Sigmoid colon (tissue), 7 donors: ENCODE measurements at places on chromosomes 2 and 18. TPM values are rescaled to one million over a fixed set of nuclear protein-coding genes. Genes with fewer than 3 reads are reported as not detected.

DNA sequence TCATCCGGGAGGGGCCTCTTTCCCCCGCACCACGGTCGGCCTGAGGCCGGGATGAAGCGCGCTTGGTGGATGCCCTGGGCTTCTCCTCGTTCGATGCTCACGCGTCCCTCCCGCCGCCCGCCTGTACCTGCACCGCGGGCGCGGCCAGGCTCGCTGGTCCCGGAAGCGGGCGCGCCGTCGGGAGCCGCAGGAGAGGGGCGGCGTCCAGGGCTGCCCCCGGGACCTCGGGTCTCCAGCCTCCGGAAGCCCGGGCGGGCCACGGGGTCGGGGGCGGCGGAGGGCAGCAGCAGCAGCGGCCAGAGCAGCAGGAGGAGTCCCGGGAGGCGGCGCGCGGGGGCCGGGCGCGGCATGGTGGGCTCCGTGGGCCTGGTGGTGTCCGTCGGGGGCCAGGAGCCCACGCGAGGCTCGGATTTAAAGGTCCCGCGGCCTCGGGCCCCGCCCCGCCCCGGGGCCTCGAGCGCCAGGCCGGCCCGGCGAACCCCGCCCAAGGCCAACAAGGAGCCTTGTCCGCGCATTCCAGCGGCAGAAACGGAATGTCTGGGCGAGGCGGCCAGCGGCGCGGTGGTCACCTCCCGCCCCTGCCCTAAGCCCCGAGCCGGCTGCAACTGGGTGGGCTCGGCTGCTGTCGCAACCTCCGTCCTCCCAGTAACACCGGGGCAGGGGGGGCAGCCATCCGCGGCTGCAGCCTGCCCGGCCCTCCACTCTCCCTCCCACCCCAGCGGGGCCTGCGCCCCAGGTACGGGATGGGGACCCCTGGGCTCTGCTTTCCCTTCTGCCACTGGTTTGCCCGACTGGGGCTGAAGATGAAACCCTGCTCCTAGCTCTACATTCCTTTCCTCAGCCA lies at the start of gene MATN3:
Gene MATN3 (minus strand): TSS at position 387 of the 844 bp plus-strand sequence. CDS start 37 bp downstream, at position 350.
- H3K27ac ChIP-seq, result peak within 1 kb of the TSS; percentile 62
- H3K4me1 ChIP-seq, result peaks cover 17% of the 10 kb centered on the region
- H3K4me3 ChIP-seq, result peak within 1 kb of the TSS; percentile 45
- H3K36me3 ChIP-seq, result no peaks in the 10 kb centered on the region
- no peaks in the 10 kb centered on the region for H3K27me3 ChIP-seq
- peak; percentile 70 for DNase-seq

DNA sequence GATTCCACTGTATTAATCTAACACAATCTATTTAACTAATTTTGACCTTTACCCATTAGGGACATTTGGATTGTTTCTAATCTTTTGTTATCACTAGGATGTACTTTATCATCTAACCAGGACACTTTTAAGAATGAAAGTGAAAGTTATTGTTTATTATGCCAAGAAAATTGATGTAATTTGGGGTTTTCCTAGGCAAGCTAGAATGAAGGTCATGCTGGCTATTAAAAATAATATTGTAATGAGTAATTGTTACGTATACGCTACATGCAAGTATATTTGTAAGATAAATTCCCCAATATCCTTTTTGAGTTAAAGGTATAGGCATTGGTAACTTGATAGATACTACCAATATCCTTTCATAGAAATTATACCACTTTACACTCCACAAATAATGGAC lies 74.6 kb downstream of the COL5A2 start:
- no peaks in the 10 kb centered on the region for H3K27me3 ChIP-seq
- peaks cover 29% of the 10 kb centered on the region for H3K36me3 ChIP-seq
- DNase-seq, result no peak
- no peaks in the 10 kb centered on the region for H3K4me1 ChIP-seq
- H3K4me3 ChIP-seq, result no peak overlapping the region
- H3K27ac ChIP-seq, result peak overlapping the region; percentile 52

The LRRTM1 gene
- total RNA-seq, result 1.5 TPM

GRCh38 chr2:212931271-212931670 lies 220.1 kb downstream of the IKZF2 start:
- no peak overlapping the region for H3K4me3 ChIP-seq
- no peak overlapping the region for H3K27ac ChIP-seq
- no peak for DNase-seq
- H3K36me3 ChIP-seq, result no peaks in the 10 kb centered on the region

The RAB31 gene
- 66.8 TPM for total RNA-seq

DNA sequence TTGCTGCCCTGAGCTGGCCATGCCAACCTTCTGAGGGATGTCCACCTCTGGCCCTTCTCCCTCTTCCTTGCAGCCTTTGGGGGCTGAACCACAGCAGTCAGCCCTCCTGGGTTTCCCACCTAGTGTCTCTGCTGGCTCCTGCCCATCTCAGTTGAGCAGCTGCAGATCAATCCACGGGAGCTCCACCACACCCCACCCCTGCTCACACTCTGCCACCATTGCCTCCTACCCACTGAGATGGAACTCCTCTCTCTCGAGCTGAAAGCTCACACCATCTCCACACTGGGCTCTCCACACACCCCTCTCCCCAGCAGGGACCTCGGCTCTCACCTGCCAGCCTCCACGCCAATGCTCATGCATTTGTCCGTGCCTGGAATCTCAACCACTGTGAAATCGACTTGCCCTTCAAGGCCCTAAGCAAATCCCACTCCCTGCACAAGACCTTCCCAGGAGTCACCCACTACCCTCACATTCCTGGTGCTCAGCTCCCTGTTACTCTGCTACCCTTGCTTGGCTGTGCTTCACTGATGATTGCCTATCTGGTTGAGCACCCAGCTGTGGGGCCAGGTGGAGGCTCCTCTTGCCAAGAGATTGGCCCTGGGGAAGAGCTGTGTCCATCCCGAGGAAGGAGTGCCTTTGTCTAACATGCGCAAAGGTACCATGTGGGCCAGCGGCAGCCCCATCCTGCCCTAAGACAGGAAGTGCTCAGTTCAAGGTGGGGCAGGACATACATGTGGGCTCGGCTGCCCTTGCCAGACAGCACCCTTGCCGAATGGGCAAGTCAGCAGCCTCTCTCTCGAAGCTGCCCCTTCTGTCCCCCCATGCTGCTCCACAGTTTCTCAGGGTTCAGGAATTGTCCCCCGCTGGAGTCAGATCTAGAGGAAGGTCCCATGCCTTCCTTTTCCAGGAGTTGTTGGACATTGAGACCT lies 208.7 kb downstream of the CYP26B1 start:
- no peak for DNase-seq
- no peaks in the 10 kb centered on the region for H3K27me3 ChIP-seq
- no peak overlapping the region for H3K4me3 ChIP-seq
- H3K27ac ChIP-seq, result no peak overlapping the region
- H3K36me3 ChIP-seq, result no peaks in the 10 kb centered on the region

The PLA2R1 gene
- 3.9 TPM for total RNA-seq

DNA sequence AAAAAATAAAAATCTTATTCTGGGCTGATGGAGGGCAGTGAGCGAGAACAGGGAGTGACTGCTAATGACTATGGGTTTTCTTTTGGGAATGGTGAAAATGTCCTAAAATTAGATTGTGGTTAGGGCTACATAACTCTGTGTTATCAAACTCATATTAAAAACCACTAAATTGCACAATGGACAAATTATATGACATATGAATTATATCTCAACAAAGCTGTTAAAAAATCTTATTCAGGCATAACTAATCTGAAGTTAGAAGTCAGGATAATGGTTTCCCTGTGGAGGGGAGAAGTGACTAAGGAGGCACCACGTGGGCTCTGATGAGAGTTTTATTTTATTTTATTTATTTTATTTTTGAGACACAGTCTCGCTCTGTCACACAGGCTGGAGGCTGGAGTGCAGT lies 32.1 kb upstream of the DPP4 start:
- H3K27ac ChIP-seq, result no peak overlapping the region
- no peak for DNase-seq
- H3K4me1 ChIP-seq, result no peaks in the 10 kb centered on the region
- H3K27me3 ChIP-seq, result no peaks in the 10 kb centered on the region

GRCh38 chr2:137677466-137677865 lies 286.8 kb upstream of the HNMT start:
- H3K36me3 ChIP-seq, result no peaks in the 10 kb centered on the region
- H3K4me1 ChIP-seq, result no peaks in the 10 kb centered on the region
- H3K27ac ChIP-seq, result no peak overlapping the region

- H3K27me3 ChIP-seq, result no peaks in the 10 kb centered on the region
- H3K4me3 ChIP-seq, result peak overlapping the region; percentile 100
- peaks cover 32% of the 10 kb centered on the region for H3K4me1 ChIP-seq
- H3K27ac ChIP-seq, result peak overlapping the region; percentile 100
- DNase-seq, result no peak
These were observed 1.7 kb downstream of the ROCK2 start for GRCh38 chr2:11342551-11343367.

DNA sequence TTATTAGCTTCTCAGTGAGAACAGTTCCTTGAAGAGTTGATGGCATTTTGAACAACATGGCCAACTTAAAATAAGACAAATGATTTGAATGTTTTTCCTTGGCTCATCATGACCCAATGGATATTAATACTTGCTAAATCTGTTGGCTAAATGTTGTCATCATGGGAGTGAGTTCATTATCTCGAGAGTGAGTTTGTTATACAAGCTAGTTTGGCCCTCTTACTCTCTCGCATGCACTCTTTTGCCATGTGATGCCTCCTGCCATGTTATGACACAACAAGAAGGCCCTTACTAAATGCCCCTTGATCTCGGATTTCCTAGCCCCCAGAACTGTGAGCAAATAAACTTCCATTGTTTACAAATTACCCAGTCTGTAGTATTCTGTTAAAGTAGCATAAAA lies 22.9 kb upstream of the SANBR start:
- H3K4me1 ChIP-seq, result no peaks in the 10 kb centered on the region
- H3K4me3 ChIP-seq, result no peak overlapping the region
- no peaks in the 10 kb centered on the region for H3K36me3 ChIP-seq
- H3K27ac ChIP-seq, result no peak overlapping the region
- H3K27me3 ChIP-seq, result no peaks in the 10 kb centered on the region

DNA sequence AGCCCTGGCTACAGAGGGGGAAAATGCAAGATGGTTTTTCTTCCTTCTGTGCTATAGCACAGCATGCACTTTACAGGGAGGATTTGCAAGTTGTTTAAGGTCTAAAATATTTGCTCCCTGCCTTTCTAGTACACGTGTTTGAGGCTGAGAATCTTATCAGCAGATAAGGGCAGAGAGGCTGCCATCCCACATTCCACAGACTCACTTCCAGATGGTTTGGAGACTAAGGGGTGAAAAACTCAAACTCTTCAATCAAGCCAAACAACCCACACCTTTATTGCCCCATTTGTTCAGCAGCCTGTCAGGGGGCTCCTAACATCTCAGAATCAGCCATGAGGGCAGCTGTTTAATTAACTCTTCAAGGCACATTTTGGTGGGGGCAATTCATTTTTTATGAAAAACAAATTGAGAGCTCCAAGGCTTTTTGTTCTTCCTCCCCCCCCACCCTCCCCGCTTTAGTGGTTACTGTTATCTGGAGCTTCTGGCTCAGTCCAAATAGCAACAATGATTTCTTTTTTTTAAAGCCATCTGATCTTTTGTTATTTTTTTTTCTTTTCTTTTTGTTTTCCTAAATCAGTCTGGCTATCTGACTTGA lies 242.6 kb upstream of the NT5C1B start:
- H3K4me1 ChIP-seq, result peaks cover 23% of the 10 kb centered on the region
- no peak for DNase-seq
- H3K4me3 ChIP-seq, result no peak overlapping the region
- no peaks in the 10 kb centered on the region for H3K36me3 ChIP-seq

DNA sequence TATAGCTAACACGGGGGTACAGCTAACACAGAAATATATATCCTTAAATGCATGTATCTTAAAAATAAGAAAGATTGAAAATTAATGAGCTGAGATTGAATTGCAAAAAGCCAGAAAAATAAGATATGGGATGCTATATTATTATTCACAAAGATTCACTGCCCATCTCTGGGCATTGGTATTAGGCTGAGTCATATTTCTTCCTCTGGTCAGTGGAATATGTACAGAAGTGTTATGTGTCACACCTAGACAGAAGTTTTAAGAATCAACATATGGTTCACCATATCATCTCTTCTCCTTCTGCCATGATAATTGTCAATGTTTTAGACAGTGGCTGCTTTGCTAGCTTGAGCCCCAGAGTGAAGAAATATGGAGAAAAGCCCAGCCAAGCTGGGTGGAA lies 14.0 kb upstream of the MCFD2 start:
- H3K27ac ChIP-seq, result no peak overlapping the region
- no peak overlapping the region for H3K4me3 ChIP-seq
- no peaks in the 10 kb centered on the region for H3K27me3 ChIP-seq
- no peaks in the 10 kb centered on the region for H3K36me3 ChIP-seq
- H3K4me1 ChIP-seq, result no peaks in the 10 kb centered on the region

- no peak for DNase-seq
- H3K4me3 ChIP-seq, result no peak overlapping the region
These were observed 80.2 kb downstream of the EFEMP1 start for GRCh38 chr2:55843096-55843993.

- H3K27ac ChIP-seq, result no peak overlapping the region
- H3K4me1 ChIP-seq, result no peaks in the 10 kb centered on the region
- H3K36me3 ChIP-seq, result no peaks in the 10 kb centered on the region
- no peak overlapping the region for H3K4me3 ChIP-seq
These were observed 131.4 kb downstream of the ARHGAP28 start for GRCh38 chr18:6860804-6861448.

DNA sequence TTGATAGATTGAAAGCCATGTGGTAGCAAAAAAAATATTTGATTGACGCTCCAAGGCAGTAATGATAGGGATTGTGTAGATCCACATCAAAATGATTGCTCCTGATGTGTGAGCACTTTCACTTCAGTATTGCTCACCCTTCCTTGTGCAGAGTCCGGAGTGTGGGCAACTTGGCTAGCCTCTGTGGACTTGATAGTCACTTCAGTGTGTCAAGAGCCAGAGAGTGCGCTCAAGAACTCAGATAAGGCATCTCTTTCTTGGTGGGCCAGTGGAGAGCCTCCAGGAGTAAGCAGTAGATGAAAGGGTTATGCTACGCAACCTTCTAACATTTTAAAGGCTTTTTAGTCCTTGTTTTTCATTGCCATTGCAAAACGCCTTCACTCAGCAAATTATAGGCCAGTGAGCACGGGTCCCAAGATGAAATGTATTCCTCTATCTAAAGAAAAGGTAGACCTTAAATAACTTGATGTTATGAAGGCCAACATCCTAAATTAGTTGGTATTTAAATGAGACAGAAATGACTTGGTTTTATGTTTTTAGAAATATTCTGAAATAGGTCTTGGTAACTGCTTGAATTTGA lies 84.4 kb downstream of the MEIS1 start:
- peaks cover 8% of the 10 kb centered on the region for H3K36me3 ChIP-seq
- no peaks in the 10 kb centered on the region for H3K27me3 ChIP-seq
- H3K4me3 ChIP-seq, result no peak overlapping the region
- H3K27ac ChIP-seq, result no peak overlapping the region
- peaks cover 60% of the 10 kb centered on the region for H3K4me1 ChIP-seq

The KRTCAP3 gene
- total RNA-seq, result not detected

- no peak overlapping the region for H3K4me3 ChIP-seq
- no peaks in the 10 kb centered on the region for H3K27me3 ChIP-seq
- H3K4me1 ChIP-seq, result no peaks in the 10 kb centered on the region
- H3K27ac ChIP-seq, result no peak overlapping the region
- H3K36me3 ChIP-seq, result no peaks in the 10 kb centered on the region
- no peak for DNase-seq
These were observed 350.2 kb upstream of the MC4R start for GRCh38 chr18:60722742-60723141.

DNA sequence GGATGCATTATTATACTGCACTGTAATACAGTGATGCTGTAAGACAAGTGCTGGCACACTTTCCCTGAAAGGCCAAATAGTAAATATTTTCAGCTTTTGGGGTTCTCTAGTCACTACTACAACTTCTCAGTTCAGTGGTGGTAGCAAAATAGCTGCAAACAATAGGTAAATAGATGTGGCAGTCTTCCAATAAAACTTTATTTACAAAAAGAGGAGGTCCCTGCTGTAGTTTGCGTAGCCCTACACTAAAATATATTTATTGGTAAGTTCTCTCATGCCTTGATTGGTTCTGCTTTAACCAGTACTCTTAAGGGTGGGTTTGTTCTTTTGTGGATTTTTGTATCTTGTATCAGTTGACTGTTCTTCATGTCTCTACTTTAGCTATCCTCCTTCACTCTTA lies 7.8 kb downstream of the GLS start:
- H3K27me3 ChIP-seq, result no peaks in the 10 kb centered on the region
- H3K27ac ChIP-seq, result peak overlapping the region; percentile 41
- DNase-seq, result no peak

The C1GALT1C1L gene
- total RNA-seq, result 1.1 TPM
